Tibial nerve (tissue), 4 donors: ENCODE measurements at places on chromosomes 3 and 15. TPM values are rescaled to one million over a fixed set of nuclear protein-coding genes. Genes with fewer than 3 reads are reported as not detected.

- no peaks in the 10 kb centered on the region for H3K36me3 ChIP-seq
- H3K4me3 ChIP-seq, result no peak overlapping the region
- H3K4me1 ChIP-seq, result peaks cover 16% of the 10 kb centered on the region
Measured at GRCh38 chr15:99450896-99451358, 114.9 kb upstream of the MEF2A start.

DNA sequence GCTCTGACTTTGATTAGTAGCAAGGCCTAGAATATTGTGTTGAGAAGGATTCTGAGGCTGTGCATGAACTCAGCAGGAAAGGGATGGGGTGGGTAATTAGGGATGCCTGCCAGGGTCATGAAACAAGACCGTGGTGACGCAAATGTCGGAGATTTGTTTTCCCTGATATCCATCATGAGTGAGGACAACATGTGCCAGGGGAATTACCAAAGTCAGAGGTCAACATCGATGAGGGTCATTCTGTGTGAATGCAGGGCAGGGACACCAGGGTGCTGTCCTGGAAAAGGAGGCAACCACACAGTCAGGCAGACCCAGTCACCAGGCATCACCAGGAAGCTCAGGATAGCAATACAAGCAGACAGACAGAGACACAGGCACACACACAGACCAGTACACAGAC lies 52.2 kb downstream of the SLCO2A1 start:
- no peak overlapping the region for H3K27ac ChIP-seq
- DNase-seq, result no peak
- no peak overlapping the region for H3K4me3 ChIP-seq

DNA sequence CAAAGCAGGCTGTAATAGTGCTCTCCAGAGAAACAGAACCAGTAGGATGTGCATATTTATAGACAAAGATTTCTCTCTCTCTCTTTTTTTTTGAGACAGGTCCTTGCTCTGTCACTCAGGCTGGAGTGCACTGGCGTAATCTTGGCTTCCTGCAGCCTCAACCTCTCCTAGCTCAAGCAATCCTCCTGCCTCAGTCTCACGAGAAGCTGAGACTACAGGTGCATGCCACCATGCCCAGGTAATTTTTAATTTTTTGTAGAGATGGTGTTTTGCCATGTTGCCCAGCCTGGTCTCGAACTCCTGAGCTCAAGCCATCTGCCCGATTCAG lies 67.1 kb upstream of the CHD2 start:
- no peaks in the 10 kb centered on the region for H3K27me3 ChIP-seq
- H3K27ac ChIP-seq, result peak overlapping the region; percentile 90
- DNase-seq, result no peak
- H3K36me3 ChIP-seq, result no peaks in the 10 kb centered on the region
- no peaks in the 10 kb centered on the region for H3K4me1 ChIP-seq

The IL5RA gene
- total RNA-seq, result not detected

The LMAN1L gene
- total RNA-seq, result not detected

The STARD9 gene
- 88.9 TPM for total RNA-seq

The ARIH1 gene
- 30.6 TPM for total RNA-seq

DNA sequence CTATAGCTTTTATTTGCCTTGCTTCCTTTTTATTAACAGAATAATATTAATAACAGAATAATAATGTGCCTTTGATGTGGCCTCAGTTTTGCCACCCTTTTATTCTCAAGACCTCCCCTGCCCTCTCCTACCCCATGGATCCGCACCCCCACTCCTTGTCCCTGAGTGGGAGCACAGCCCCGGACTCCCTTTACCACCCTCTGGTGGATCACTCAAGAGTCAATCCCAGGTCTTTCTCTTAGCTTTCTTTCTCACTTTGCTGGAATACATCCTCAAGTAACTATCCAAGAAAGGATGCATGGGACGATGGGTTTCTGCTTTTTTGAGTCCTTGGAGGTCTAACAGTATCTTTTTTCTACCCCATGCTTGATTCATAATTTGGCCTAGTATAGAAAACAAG lies 63.4 kb downstream of the KLF13 start:
- no peak for DNase-seq
- peaks cover 1% of the 10 kb centered on the region for H3K36me3 ChIP-seq
- H3K4me3 ChIP-seq, result no peak overlapping the region

The CIDEC gene
- 188 TPM for total RNA-seq

GRCh38 chr3:126538316-126538715 lies 14.4 kb downstream of the CHST13 start:
- no peak overlapping the region for H3K4me3 ChIP-seq
- no peaks in the 10 kb centered on the region for H3K4me1 ChIP-seq
- H3K27me3 ChIP-seq, result peaks cover 36% of the 10 kb centered on the region
- DNase-seq, result no peak
- H3K27ac ChIP-seq, result no peak overlapping the region

GRCh38 chr3:16124636-16125035 lies 49.8 kb upstream of the GALNT15 start:
- no peaks in the 10 kb centered on the region for H3K27me3 ChIP-seq
- no peaks in the 10 kb centered on the region for H3K4me1 ChIP-seq
- no peaks in the 10 kb centered on the region for H3K36me3 ChIP-seq
- H3K27ac ChIP-seq, result no peak overlapping the region
- no peak for DNase-seq

DNA sequence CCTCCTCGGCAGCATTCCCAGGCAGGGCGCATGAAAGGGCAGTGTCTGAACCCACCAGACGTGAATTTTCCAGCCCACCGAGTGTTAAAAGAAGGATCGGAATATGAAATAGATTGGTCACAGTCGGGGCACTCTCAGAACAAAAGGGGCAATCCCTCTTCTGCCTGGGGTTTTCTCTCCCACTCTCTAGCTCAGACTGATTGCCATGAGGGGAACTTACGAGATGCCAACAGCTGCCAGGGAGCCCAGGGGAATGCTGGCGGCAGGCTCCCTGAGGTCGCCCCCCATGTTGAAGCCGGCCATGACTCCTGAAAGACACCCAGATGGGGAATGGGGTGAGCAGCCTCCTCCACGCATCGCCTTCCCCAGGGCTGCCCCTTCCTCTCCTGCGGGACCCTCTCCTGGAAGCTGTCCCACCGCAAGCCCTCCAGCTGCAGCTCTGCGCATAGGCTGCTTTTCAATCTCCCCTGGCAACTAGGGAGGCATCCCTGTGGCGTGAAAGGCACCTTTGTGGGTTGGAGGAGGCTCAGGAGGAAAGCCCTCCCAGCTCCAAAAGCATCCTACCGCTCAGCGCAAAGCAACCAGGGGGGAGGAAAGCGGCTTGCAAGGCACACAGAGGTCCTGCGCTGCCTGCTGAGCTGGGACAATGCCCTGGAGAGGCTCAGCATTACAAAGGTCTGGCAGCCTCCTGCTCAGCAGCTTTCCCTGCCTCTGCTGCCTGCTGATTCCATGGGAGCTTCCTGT lies 64.8 kb upstream of the HEG1 start:
- H3K27ac ChIP-seq, result no peak overlapping the region
- H3K36me3 ChIP-seq, result no peaks in the 10 kb centered on the region
- no peak for DNase-seq
- peaks cover 54% of the 10 kb centered on the region for H3K4me1 ChIP-seq

DNA sequence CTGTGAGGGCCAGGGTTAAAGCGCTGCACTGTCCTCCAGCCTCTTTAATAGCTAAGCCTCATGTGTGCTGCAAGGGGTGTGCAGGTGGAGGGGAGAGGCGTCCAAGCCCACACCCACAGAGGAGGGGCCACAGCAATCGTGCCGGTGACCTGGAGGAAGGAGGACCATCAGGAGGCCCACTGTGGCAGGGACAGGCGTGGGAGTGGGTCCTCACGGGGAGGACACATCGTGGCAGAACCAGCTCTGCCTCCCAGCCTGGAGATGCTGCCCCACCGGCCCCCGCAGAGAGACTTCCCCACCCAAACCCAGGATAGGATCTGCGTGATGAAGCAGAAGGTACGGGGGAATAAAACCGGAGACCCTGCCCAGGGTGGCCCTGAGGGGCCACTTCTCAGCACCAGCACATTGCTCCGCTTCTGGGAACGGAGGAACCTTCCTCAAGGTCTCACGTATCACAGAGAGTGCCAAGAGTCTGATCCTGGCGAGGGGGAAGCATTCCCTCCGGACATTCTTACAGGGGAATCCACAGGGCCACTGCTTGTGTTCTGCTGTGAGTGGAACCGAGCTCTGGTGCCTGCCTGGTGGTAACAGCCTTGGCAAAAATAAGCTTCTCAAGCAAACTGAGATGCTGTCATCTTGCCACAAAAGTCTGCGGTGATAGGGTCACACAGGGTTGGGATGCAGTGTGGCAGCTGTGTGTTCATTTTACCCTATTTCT lies 199.8 kb downstream of the XXYLT1 start:
- H3K4me1 ChIP-seq, result no peaks in the 10 kb centered on the region
- no peak overlapping the region for H3K27ac ChIP-seq
- H3K4me3 ChIP-seq, result no peak overlapping the region
- H3K36me3 ChIP-seq, result peaks cover 3% of the 10 kb centered on the region
- DNase-seq, result no peak

DNA sequence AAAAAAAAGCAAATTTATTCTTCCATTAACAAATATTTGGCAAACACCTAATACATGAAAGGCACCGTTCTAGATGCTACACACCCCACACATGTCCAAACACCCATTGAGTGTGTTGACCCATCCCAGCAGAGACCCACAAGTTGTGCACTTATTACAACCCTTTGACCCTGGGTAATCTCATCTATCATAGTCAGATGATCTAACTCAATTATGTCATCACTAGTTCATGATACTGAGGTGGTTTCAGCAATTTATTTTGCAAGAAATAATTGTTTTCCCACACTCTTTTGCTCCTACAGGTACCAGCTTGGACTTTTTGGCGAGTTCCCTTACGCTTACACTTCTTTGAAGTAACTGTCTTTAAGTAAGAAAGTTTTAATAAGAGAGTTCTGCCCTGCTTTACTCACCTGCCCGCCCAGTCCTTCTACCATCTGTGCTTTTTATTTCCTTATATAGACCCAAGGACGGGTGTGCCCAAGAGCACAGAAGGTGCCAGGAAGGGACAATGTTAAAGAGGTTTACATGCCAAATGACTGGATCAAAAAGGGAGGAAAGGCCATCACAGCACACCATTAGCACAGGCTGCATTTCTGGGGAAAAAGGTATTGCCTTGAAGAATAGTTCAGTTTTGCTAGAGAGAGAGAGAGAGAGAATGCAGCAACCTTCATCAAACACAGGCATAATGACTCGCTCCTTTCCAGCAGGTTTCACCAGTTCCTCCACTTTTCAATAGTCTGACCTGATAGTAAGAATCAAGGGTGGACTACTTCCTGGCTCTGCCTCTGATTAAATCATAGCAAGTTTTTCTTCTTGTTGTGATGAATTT lies 54.5 kb upstream of the ATP11B start:
- peaks cover 5% of the 10 kb centered on the region for H3K27me3 ChIP-seq
- H3K4me1 ChIP-seq, result no peaks in the 10 kb centered on the region
- no peaks in the 10 kb centered on the region for H3K36me3 ChIP-seq
- no peak overlapping the region for H3K27ac ChIP-seq
- H3K4me3 ChIP-seq, result no peak overlapping the region

DNA sequence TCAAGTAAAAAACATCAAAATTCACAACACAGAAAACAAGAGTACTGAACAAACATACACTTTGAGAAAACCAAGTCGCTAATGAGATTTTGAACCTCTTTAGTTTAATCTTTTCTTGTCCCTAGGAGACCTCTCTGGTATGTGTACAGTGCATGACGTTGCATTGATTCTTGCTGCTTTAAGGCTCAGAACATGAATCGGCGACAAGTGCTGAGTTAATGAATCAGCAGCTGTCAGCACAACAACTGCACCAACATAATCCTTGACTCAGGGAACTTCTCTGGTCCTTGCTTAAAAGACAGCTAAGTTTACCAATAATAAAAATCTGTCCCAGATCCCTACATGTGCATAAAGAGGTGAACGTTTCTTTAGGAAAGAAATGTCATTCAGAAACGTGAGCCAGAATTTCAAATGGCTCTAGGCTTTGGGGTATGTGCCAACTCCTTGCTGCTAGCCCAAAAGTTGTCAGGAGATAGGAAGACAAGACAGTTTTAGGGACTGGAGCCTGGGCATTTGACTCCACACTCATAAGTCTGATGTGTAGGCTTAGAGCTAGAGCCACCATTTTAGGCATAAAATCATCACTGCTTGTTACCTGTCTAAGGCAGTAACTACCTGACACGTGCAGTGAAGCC lies 86.9 kb downstream of the IL5RA start:
- H3K36me3 ChIP-seq, result no peaks in the 10 kb centered on the region
- H3K27ac ChIP-seq, result no peak overlapping the region
- DNase-seq, result no peak
- H3K27me3 ChIP-seq, result no peaks in the 10 kb centered on the region
- H3K4me3 ChIP-seq, result no peak overlapping the region
- no peaks in the 10 kb centered on the region for H3K4me1 ChIP-seq

- H3K4me1 ChIP-seq, result no peaks in the 10 kb centered on the region
- peaks cover 4% of the 10 kb centered on the region for H3K27me3 ChIP-seq
- H3K4me3 ChIP-seq, result no peak overlapping the region
- H3K36me3 ChIP-seq, result no peaks in the 10 kb centered on the region
- DNase-seq, result no peak
Measured at GRCh38 chr15:78614021-78614420, 6.8 kb downstream of the CHRNA3 start.

The ACAD11 gene
- 69.9 TPM for total RNA-seq

The ARL14 gene
- total RNA-seq, result not detected
